ENCODE measurements at places on chromosomes 16 and 17. TPM values are rescaled to one million over a fixed set of nuclear protein-coding genes. Genes with fewer than 3 reads are reported as not detected.

DNA sequence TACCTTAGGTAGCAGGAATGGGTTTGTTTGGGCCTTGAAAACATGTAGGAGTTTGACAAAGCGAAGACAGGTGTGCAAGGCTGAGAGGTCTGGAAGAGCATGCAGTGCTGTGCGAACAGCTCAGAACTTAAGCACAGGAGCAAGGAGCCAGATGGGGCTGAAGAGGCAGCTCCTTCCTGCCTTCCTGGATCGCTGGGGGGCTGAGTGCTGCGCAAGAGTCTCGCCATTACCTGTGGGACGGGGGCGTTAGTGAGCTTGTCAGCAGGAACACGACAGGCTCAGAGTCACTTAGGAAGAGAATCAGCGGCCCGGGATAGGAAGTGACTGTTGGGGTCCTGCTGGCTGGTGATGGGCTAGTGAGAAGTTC, 464 bp upstream of the MRM1 start:
- no peak for DNase-seq

DNA sequence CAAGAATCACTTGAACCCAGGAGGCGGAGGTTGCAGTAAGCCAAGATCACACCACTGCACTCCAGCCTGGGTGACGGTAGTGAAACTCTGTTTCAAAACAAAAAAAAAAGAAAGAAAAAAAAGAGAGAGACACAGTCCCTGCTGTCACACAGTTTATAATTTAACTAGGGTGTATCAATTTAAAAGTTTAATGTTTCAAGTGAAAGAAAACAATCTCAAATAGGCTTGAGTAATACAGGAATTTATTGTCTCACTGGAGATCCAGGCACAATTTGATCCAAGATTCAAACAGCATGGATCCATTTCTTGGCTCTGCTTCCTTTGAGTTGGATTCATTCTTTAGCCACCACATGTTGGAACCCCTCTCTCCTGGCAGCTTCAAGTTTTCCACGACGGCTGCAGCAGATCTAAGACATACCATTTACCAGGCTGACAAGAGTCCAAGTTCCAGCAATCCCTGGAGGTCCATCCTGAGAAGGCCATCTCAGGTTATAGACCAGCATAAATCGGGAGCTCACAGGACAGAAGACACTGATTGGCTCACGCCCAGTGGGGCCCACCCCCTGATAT, 97.5 kb downstream of the YPEL2 start:
- DNase-seq, result no peak

DNA sequence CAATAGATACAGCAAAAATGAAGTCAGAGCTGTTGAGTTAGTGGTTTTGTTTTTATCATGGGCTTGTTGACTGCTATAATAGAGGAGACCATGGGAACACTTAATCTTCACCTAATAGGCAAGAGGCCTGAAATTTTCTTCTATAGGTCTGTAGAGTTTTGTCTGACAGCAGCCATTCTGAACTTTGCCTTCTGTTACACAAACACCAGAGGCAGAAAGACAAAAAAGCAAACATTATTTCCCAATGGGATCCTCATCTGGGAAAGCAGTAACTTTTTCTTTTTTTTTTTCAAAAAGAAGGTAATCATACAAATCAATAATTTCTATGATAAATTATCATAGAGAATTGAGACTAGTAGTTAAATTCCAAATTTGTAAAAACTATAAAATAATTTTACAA, 494.1 kb downstream of the TOX3 start:
- DNase-seq, result no peak

DNA sequence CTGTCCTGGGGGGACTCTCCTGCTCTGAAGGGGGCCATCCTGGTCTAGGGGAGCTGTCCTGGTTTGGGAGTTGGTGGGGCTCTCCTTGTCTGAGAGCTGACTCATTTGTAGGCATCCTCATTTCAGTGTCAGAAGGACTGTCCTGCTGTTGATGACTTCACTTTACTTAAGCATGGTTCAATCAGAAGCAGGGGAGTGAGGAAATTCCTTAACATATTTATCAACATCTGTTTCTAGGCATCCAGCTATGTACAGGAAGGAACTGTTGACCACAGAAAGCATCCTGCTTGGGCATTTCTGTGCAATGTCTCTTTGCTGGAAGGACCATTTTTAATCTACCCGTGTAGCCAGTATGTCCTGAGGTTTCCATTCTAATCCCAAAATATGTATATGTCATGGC, 502.7 kb upstream of the HSBP1 start:
- no peak for DNase-seq

GRCh38 chr17:77455111-77455890, 314.5 kb downstream of the SEC14L1 start:
- peak; percentile 72 for DNase-seq

CES5A gene
- total RNA-seq, result not detected

NPIPA7 gene
- 3.4 TPM for total RNA-seq

MMP15 gene
- 0.46 TPM for total RNA-seq
